ENCODE measurements at places on chromosomes 11 and 22.

GRCh38 chr11:6022956-6023355 lies 7.6 kb downstream of the OR56A1 start:
- peak; percentile 10 for DNase-seq

DNA sequence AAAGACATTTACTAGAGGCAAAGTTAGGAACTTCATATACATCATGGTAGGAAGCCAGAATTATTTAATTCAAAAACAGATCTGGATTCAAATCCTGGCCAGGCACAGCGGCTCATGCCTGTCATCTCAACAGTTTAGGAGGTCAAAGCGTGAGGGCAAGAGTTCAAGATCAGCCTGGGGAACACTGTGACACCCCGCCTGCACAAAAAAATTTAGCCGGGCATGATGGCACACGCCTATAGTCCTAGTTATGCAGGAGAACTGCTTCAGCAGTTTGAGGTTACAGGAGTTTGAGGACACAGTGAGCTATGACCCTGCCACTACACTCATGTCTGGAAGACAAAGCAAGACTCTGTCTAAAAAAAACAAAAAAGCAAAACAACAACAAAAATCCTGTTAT lies 8.9 kb downstream of the MRTFA start:
- DNase-seq: no peak

- DNase-seq: peak; percentile 52
Measured at GRCh38 chr11:32312865-32313403, 122.4 kb downstream of the WT1 start.

DNA sequence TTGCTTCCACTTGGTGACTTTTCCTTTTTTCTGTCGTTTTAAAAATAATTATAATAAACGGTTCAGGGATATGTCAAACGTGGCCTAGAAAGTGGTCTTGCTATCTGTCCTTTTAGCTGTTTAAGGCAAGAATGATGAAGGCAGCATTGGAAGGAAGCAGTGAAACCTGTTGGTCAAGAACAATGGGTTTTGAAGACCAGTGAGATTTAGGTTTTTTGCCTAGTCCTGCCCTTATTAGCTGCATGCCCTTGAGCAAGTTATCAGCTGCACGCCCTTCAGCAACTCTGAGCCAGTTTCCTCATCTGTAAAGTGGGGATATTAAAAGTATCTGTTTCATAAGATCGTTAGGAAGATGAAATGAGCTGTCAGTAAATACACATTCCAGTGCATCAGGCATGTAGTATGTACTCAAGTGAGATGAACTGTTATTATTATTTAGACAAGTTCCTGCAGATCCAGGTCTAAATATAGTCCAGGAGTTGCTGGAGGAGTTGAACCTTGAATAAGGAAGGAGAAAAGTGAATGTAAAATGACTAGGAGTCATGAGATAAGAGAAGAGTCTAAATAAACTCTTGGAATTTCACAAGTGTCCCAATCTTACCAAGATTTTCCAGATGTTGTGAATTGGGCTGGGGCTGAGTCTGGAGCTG lies 90.8 kb upstream of the HSD17B12 start:
- no peak for DNase-seq

GRCh38 chr11:20046416-20046815 lies 113.9 kb downstream of the DBX1 start:
- DNase-seq: no peak

DNA sequence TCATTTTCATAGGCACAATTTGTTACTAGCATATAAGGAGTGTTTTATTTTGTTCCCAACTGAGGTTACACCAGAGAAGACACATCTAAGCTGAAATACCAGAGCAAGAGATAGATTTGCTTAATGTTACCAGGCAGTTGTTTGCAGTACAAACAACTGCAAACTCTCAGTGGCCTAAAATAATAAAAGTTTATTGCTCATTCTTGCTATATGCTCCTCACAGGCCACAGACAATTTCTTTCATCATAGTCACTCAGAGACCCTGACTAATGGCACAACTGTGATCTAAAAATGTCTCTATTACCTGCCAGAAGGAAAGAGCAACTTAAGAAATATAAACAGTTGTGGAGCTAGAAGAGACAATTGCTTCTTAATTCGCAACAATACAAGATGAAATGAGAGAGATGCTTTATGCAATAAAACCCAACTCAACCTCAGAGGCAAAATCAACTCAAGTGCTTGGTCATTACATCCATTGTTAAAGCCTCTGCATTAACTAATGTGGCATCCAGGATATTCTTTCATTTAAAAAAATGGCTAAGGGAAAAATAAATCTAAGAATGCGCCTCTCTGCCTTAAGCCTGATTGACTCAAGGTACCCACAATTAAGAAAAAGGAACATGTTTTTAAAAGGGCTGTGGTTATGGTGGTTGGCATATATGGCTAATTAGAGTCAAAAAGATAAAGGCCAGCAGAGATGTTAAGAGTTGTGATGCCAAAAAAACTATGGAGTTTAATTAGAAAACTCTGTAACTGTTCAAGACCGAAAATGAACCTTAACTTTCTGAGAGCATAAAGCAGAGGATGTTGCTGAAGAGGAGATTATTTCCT lies 103.7 kb downstream of the CD44 start:
- no peak for DNase-seq

DNA sequence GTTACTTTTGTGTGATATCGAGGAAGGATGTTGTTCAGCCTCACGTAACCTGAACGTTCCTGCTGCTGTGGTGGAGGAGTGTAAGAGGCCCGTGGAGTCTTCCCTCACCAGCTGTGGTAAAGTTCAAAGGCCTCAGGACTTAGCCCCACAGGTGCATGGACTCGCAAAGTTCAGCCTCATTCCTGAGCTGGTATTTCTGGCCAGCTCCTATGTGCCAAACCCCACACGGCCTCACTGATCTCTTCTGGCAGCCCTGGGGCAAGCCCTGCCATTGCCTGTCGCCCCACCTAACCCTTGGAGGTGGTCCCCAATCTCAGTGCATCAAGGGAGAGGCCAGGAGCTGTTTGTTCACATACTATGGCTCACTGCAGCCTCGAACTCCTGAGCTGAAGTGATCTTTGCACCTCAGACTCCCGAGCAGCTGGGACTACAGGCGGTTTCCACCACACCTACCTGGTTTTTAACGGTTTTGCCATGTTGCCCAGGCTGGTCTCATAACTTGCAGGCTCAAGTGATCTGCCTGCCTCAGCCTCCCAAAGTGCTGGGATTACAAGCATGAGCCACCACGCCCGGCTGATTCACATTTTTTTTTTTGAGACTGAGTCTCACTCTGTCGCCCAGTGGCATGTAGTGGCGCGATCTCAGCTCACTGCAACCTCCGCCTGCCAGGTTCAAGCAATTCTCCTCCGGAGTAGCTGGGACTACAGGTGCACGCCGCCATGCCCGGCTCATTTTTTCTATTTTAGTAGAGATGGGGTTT lies 2.2 kb downstream of the PHRF1 start:
- DNase-seq: no peak

Data from activated T-cell treated with anti-CD3 and anti-CD28 coated beads, Interleukin-2, amount 50 U/mL, for 72 hours (primary cell).